SK-MEL-5 (cell line): ENCODE measurements at places on chromosomes 2 and 18. TPM values are rescaled to one million over a fixed set of nuclear protein-coding genes. Genes with fewer than 3 reads are reported as not detected.
A peak's percentile ranks its signal among the peaks of the same experiment; 100 is the strongest.

The BMP10 gene
- total RNA-seq = not detected in 2 replicates

The KCMF1 gene
- total RNA-seq = 86.3 and 98.3 TPM in 2 replicates

The UGT1A5 gene
- total RNA-seq = not detected in 2 replicates

The COMMD1 gene
- 51.2 and 54.1 TPM in 2 replicates for total RNA-seq

The CPO gene
- not detected in 2 replicates for total RNA-seq

The HRH4 gene
- not detected in 2 replicates for total RNA-seq

The DSG1 gene
- 0.08 TPM in 1 of 2 replicates, not detected in the other for total RNA-seq

The CNTNAP5 gene
- total RNA-seq = not detected in 2 replicates

The PROM2 gene
- total RNA-seq = not detected in 2 replicates

The ALPI gene
- total RNA-seq = not detected in 2 replicates

The LYG2 gene
- total RNA-seq = not detected in 2 replicates

The RSAD2 gene
- total RNA-seq = 0.48 TPM in 1 of 2 replicates, not detected in the other

The NDC80 gene
- total RNA-seq = 27.7 and 28.5 TPM in 2 replicates

- DNase-seq = no peak
Observed at GRCh38 chr2:102387763-102388546, 32.4 kb downstream of the IL18R1 start.

DNA sequence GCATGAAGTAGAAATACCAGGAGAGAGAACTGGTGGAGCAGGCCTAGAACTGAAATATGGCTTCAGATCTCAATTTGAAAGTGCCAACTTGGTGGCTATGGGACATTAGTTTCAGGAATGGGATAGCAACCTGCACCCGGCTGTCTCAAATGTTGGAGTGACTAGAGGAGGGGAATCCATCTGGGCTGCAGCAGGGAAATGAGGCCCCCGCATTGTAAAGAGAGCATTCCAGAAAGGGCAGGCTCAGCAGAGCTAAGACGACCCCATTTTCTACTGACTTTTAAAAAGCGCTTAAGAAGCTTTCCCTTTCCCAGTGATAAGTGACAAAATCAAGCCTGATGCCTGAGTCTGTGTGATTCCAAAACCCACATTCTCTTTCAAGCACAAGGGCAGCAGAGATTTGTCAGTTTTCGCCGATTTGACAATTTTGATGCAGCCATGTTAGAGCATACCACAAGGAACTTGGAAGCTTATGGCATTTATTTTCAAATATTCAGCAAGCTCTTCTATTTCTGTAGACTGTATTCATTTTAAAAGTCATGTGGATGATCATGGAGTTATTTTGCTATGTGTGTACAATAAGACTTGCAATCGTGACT lies 119.8 kb upstream of the ARHGAP28 start:
- no peak for DNase-seq

DNA sequence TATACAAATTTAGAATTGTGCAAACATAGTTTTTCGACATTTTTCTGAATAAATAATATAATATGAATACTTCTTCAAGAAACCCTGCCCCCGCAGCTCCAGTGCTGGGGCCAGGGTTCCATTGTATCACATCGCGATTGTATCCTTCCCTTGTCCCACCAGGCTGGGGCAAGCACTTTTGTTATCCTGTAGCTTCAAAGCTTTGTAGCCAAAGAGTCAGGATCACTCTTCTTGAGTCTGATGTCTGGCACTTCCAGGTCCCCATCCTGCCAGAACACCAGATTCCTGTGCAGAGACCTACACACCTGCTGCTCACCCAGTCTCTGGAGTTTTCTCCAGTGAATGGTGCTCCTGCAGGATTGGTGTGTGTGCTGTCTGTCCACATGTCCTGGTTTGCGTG lies 186.9 kb downstream of the ASB1 start:
- DNase-seq = no peak

DNA sequence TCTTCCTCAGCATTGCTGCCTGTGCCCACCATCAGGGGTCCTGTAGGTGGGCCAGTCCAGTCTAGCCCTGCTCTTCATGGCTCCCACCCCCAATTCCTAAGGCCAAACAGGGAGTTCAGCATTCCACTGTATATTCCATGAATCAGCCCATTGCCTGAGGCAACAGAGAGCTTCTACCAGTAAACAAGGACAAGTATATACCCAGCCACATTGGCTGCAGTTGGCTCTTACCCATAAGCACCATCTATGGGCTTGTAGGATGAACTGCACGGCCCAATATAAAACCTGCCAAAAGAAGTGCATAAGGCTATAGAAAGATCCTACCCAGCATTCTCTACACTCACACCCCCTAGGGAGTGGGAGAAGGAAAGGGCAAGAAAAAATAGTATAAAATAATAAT lies 95.1 kb upstream of the SALL3 start:
- peak; percentile 42 for DNase-seq

GRCh38 chr2:141498561-141498960 lies 632.3 kb downstream of the LRP1B start:
- DNase-seq = no peak

DNA sequence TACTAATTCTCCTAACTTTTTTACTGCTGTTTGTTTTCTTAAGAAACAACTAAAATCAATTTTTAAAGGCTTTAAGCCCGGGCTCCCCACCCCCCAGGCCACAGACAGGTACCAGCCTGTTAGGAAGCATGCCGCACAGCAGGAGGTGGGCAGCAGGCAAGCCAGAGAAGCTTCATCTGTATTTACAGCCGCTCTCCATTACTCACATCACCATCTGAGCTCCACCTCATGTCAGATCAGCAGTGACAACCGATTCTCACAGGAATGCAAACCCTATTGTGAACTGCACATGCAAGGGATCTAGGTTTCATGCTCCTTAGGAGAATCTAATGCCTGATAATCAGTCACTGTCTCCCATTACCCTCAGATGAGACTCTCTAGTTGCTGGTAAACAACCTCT lies 517.0 kb downstream of the NRXN1 start:
- no peak for DNase-seq

DNA sequence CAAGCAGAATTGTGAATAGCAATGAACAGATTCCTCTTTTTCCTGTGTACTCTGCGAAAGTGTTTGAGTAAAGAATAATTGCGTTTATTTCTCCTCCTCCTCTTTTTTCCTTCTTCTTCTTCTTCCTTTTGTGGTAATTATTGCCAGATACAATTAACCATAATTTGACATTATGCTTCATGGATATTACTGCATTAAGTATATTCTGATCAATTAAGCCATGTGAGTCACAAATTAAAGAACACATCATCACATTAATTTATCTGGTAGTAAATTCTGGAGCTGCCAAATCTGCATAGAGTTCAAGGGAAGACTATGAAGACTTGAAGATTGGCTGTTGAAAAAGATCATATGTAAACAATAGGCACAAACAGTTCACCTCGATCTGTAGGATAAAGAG lies 72.9 kb upstream of the TFPI start:
- DNase-seq = no peak

DNA sequence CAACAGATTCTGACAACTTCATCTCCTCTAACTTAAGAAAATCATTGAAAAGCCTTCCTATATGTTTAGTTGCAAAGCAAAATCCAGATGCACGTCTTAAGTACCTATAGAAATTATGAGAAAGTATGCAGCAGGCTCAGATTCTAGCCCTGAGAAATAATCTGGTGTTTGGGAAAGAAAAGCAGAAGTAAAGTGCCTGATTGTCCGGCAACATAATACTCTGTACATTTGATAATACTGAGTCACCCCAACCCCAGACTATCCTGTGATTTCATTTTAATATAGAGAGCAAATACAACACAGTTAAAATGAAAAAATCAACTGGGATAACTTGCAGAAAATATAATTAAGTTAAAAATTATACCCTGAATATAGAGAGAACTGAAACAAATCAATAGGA lies 13.5 kb downstream of the RFX8 start:
- no peak for DNase-seq

GRCh38 chr2:215003001-215003400 lies 135.4 kb downstream of the ABCA12 start:
- no peak for DNase-seq

GRCh38 chr2:232389327-232389726 lies 10.8 kb downstream of the ALPP start:
- no peak for DNase-seq

GRCh38 chr2:24164416-24164973 lies 10.4 kb upstream of the FAM228A start:
- DNase-seq = peak; percentile 67

GRCh38 chr2:42001711-42002201 lies 46.1 kb upstream of the PKDCC start:
- no peak for DNase-seq

DNA sequence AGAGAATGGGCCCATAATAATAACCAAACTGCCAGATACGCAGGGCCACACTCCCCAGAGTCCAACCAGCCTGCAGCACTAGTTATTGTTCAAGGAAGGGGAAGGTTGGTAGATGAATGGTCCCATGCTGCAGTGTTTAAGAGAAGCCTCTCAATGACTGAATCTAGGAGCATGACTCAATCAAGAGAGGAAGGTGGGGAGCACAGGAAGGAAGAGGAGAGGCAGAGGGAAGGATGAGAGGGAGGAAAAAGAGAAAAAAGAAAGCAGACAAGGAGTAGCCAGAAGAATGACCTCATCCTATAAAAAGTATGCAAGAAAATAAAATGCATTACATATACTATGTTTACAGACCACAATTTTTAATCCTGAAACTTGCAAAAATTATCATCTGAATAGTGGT lies 174.5 kb downstream of the TCF4 start:
- DNase-seq = no peak

- peak; percentile 86 for DNase-seq
Observed at GRCh38 chr2:74142340-74142739, 5.4 kb downstream of the BOLA3 start.

- peak; percentile 88 for DNase-seq
Observed at GRCh38 chr2:70871398-70872211, 36.0 kb upstream of the CD207 start.

- DNase-seq = peak; percentile 4
Observed at GRCh38 chr18:41955688-41956087, 654 bp downstream of the PIK3C3 start.

DNA sequence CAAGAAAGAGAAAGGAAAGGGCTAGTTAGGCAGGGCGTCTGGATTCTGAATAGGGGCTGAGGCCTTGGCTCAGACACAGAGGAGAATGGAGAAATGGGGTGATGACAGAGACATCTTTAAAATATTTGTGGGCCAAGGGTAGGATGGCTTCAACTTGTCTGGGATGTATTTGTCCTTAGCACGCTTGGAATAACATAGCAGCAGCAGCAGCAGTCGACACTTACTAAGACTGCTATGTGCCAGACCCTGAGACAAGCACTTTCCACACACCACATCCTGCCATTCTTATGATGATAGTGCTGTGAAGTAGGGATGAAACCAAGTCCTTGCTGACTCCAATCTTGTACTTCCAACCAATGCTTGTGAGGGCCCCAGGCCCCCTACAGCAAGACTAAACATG lies 2.6 kb downstream of the IL1RL1 start:
- DNase-seq = no peak

DNA sequence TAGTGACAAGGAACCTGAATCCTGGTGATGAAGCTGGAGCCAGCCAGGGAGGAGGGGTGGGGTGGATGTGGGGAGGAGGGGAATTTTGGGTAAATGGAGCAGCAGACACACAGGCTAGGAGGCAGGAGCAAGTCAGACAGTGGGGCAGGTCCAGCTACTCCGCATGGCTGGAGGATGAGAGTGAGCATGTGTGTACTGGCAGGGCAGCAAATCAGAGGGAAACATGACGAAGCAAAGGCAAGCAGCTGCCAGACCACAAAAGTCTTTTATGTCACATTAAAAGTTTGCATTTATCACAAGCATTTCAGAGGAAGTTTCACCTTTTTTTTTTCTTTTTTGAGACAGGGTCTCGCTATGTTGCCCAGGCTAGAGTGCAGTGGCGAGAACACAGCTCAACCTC lies 11.9 kb upstream of the KIDINS220 start:
- no peak for DNase-seq

- DNase-seq = peak; percentile 4
Observed at GRCh38 chr2:154455866-154456265, 242.6 kb upstream of the KCNJ3 start.

GRCh38 chr2:51511002-51511401 lies 479.1 kb upstream of the NRXN1 start:
- no peak for DNase-seq

DNA sequence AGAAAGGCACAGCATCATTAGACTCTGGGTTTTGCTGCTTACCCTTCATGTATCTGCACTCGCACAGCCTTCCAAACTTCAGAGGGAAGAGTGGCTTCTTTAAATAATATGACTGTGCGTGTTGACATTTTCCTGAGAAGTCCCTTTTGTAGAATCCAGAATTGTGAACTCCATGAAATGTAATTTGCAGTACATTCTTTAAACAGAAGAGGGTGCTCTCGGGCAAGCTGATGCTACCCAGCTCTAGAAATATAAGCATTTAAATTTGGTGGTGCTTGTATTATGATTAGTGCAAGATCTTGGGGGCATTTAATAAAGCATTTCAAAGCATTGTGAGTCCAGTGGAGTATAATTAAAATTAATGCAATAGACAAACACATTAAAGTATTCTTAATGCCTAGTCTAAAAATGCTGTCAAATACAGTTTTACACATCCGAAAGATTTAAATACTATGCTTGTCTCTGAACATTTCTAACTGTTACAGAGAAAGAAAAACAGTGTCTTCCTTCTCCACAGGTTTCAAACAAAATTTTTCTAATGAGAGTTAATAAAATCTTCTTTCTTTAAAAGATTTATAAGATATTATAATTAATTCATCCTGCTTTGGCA lies 17.3 kb upstream of the GTF2A1L start:
- DNase-seq = peak; percentile 80

- peak; percentile 40 for DNase-seq
Observed at GRCh38 chr2:43519643-43520221, 76.1 kb downstream of the THADA start.

GRCh38 chr2:240439698-240440151 lies 4.3 kb downstream of the GPC1 start:
- no peak for DNase-seq

DNA sequence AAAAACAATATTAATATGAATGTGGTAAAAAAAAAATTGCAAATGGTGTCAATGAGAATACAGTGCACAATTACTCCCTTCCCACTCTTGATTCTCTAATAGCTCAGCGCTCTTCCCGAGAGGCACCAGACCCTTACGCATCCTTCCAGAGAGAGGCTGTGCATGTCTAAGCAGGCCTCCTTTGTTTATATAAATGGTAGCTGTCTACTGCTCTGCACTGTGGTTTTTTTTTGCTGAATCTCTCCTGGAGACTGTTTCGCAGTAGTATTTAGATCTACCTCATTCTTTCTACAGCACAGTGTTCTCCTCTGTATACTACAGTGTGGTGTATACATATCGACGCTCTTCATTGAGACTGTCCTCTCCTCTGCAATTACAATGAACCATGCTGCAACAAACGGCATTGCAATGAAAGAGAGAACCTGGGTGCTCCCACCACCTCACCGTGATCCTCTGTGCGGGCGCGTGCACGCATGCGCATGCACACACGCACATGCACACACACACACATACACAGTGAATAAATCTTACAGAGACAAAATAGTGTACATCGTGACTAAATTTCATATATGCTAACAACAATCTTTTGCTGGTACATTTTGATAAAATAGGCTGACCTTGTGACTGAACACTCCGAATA lies 19.4 kb downstream of the SEPTIN10 start:
- no peak for DNase-seq
